ENCODE measurements at places on chromosomes 6 and 20. TPM values are rescaled to one million over a fixed set of nuclear protein-coding genes. Genes with fewer than 3 reads are reported as not detected.

GINM1 gene
- total RNA-seq, result 43.5 TPM

C6orf58 gene
- not detected for total RNA-seq

CCN6 gene
- not detected for total RNA-seq

BMP2 gene
- total RNA-seq, result 7.6 TPM

POM121L2 gene
- total RNA-seq, result not detected

EYA2 gene
- total RNA-seq, result 22.1 TPM

IDH3B gene
- total RNA-seq, result 136 TPM

FAM209A gene
- not detected for total RNA-seq

GRCh38 chr20:35515949-35516645, 13.4 kb downstream of the C20orf173 start:
- no peak for DNase-seq

GRCh38 chr6:89145956-89146717, at the start of gene PM20D2:
Gene PM20D2, plus strand, starts transcription at chr6:89146055. Its CDS starts 90 bp downstream, at chr6:89146145.
- no peak for DNase-seq

DNA sequence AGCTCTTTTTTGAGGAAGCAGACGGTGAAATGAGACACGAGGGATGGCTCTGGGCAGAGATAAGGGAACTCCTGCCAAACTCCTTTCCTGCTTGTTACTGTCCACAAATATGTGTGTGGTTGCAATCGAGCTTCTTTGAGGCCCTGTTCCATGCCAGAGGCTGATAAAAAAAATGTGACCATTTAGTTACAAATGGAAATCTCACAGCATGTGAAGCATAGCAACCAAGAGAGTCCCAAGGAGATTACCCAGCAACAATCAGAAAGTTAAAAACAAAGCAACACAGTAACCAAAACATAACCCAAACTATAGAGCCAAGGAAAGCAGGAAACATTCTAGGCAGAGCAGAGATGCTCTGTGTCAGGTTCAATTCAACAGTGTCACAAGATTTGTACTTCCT, 35.4 kb upstream of the HMGN3 start:
- DNase-seq, result no peak

- DNase-seq, result no peak
Observed at GRCh38 chr20:855466-856360, 22.2 kb downstream of the FAM110A start.

DNA sequence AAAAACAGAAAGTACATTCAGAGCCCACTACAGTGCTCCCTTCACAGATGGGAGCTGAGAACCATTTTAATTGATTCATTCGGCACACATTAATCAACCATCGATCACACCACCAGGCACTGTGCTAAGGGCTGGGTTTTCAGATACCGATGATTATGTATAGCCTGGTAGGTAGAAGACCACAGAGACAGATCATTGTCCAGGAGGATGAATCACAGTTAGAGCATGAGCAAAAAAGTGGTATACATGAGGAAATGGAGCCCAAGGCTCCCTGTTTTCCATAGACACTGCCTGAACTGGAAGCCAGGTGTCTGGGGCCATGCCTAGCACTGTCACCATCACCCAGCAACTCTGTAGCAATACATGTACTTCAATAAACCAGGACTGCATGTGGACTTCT, 9.0 kb upstream of the PRDM1 start:
- DNase-seq, result no peak

All from esophagus squamous epithelium (tissue), 5 donors.